ENCODE measurements at places on chromosomes 7 and 10. TPM values are rescaled to one million over a fixed set of nuclear protein-coding genes. Genes with fewer than 3 reads are reported as not detected.

- no peak for DNase-seq
Measured at GRCh38 chr7:46115410-46115809, 194.3 kb upstream of the IGFBP3 start.

GRCh38 chr7:14385074-14385473 is 395.6 kb upstream of the ETV1 start:
- DNase-seq = no peak

GRCh38 chr7:112272921-112273561 is 66.5 kb downstream of the ZNF277 start:
- no peak for DNase-seq

DNA sequence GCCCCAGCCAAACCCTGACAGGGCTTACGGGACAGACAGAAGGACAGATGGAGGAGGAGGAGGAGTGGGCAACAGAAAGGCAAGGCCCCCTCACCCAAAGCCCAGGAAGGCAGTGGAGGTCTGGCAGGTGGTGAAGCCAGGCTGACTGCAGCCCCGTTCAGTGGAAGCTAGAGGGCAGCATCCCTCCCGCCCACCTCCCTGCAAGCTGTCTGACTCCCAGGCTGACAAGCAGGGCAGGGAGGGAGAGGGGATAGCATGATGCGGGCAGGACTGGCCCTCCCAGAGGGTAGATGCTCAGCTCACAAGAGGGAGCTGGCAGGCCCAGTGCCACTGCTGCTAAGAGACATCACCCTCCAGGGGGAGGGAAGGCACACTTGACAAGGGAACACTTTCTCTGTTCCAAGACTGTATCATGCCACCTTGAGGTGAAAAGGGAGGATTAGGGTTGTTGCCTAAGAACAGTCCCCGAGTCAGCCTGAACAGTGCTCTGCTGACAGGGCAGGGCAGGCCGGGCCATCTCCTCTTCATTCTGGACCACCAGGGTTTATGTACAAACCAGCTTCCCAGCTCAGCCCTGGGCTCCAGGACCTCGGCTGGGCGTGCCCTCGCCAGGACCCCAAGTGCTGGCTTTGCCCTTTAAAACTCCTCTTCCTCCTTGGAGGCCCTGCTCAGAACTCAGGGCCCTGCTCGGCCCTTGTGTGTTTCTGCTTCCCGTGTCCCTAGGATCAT is 61.8 kb downstream of the RASGEF1A start:
- peak; percentile 56 for DNase-seq

GRCh38 chr7:40463446-40463845 is 328.6 kb downstream of the SUGCT start:
- no peak for DNase-seq

- no peak for DNase-seq
Measured at GRCh38 chr10:87685832-87686574, 26.3 kb downstream of the PAPSS2 start.

DNA sequence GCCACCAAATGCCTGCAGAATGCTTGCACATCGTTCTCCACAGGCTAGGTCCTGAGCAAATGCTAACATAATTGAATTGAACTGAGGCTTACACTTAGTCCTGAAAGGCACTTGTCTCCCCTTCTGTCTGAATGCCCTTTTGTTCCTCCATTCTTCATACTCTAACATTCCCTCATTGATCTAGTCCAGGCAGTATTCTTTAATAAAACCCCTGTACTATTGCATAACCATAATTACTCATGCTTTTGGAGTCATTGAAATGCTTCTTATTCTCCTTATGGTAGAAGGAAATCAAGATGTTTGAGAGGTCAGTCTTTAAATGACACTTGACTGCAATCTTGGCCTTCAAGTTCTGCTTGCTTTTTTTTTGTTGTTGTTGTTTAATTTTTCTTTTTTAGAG is 7.1 kb downstream of the PI4K2A start:
- DNase-seq = no peak

DNA sequence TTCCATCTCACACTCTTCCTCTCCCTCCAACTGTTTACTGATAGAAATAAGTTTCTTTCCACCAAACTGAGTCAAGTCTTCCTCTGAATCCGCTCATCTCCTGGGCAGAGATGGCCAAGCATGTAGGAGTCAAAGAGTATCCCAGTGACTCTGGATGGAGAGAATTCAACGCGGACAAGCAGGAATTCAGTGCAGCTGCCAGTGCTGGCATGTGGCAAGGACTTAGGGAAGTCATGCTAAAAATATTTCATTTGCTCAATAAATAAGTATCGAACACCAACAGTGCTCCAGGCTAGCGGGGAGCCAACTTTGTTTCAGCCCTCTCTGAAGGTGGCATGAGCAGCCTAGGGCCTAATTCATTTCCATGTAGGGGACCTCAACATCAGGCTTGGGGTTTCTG is 351.6 kb upstream of the ZMIZ1 start:
- no peak for DNase-seq

- DNase-seq = no peak
Measured at GRCh38 chr10:15222511-15222910, 54.0 kb upstream of the NMT2 start.

- DNase-seq = no peak
Measured at GRCh38 chr7:16715928-16716327, 37.6 kb upstream of the TSPAN13 start.

DNA sequence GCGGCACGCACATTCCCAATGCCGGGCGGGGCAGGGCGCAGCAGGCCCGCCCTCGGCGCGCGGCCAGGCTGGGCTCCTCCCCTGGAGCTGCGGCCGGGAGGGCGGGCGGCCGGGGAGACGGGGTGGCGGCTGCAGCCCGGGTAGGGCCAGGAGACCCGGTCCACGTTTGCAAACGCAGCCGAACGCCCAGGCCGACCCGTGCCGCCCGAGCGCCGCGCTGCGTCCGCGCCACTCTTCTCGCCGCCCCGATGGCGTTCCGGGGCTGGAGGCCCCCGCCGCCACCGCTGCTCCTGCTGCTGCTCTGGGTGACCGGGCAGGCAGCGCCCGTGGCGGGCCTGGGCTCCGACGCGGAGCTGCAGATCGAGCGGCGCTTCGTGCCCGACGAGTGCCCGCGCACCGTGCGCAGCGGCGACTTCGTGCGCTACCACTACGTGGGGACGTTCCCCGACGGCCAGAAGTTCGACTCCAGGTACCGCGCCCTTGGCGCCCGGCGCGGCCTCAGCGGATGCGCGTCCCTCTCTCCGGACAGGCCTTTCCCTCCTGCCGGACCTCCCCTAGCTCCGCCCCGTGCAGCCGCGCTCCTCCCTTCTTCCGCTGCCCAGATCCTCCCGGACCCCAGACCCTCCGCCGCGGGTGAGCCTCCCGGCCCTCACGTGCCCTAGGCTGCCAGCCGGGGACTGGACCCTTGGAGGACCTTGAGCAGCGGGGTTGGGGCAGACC is at the start of gene FKBP9:
Gene FKBP9, plus strand, starts transcription at position 115 of the 720 bp plus-strand sequence. Its CDS starts 134 bp downstream, at position 249.
- peak; percentile 28 for DNase-seq

GRCh38 chr10:104589431-104589830 is 51.7 kb upstream of the SORCS3 start:
- DNase-seq = no peak

DNA sequence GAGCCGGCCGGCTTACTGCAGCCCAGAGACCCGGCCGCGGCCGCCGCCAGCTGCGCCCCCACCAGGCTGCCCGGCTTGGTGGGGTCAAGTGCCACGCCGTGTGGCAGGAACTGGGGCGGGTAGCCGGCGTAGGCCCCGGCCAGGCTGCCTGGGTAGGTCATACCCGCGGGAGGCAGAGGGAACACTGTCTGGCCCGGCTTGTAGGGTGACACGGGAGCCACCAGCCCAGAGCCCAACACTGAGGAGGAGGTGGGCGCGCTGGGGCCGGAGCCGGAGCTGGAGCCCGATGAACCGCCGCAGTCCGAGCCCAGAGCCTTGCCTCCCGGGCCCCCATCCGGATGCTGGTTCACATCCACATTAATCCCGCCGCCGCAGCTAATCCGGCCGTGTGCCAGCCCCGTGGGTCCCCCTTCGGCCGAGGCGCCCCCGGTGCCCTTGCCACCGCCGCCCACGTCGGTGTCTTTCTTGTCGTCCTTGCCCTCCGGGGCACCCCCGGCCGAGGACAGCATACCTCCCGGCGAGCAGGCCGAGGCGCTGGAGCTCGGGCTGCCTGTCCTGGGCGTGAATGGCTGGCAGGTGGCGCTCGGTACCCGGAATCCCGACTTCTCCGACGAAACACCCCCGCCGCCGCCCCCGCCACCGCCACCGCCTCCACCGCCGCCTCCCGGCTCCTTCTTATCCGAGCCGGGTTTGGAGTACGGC is 2.0 kb downstream of the ZNF503 start:
- peak; percentile 53 for DNase-seq

DNA sequence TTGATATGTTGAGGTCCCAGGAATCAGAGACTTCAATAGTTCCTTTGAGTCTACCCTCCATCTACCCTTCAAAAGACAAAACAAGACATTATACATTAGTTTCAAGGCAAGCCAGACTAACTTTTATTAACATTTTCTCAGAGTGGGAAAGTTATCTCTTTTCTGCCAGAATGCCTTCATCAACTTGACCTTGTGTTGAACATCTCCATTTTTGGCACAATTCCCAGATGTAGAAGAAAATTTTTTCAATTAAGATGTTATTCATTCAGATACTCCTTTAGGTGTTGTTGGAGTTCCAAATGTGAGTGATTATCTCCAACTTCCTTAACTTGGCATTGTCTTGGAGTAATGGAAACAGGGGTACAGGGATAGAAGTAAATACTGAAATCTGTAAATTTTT is 59.1 kb downstream of the NRF1 start:
- no peak for DNase-seq

DNA sequence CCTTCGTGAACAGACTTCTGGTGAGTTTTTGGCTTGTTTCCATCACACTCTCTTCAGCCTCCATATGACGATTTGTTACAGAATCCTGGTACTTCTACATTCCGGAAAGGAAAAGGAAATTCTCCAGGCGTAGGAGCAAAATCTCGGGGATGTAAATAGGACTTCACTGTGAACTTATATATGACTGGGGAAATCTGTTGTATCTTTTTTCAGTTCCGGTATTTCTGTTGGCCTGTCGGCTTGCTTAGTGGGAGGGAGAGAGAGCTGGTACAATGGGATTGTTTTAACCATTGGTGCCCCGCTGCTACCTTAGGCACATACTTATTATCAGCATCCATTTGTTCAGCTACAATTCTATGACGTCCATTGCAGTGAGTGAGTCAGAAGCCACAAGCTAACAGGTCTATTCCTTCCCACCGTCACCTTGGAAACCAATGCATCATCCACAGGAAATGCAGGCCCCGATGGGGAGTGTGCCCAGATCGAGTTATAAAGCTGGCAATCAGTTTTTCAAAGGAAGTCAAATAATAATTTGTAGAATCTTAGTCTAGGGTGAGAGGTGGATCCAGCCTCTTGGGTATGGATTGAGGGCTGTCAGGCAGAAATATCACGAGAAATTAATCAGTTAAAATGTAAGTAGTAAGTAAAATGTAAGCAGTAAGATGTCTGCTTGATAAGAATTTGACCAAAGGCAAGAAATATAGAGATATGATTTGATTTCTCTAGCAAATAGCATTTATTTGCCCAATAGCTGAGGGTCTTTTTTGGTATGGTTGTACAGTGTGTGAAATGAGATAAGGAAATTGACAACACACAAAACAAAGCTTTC is 92.0 kb upstream of the MKLN1 start:
- peak; percentile 81 for DNase-seq

DNA sequence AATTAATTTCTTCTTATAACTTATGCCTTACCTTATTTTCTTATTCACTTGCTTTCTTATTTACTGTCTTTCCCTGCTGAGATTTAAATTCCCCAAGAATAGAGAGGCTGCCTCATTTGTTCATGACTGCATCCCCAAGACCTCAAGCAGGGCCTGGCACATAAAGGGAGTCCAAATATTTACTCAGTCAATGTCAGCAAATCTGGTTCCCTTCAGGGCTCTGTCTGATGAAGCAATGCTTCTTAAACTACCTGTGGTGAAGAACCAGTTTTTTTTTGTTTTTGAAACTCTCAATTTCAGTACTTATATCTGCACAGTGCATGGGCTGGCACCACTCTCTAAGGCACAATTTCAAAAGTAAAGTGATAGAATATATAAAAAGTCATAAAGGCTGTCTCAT is 4.7 kb downstream of the ZNF239 start:
- no peak for DNase-seq

DNA sequence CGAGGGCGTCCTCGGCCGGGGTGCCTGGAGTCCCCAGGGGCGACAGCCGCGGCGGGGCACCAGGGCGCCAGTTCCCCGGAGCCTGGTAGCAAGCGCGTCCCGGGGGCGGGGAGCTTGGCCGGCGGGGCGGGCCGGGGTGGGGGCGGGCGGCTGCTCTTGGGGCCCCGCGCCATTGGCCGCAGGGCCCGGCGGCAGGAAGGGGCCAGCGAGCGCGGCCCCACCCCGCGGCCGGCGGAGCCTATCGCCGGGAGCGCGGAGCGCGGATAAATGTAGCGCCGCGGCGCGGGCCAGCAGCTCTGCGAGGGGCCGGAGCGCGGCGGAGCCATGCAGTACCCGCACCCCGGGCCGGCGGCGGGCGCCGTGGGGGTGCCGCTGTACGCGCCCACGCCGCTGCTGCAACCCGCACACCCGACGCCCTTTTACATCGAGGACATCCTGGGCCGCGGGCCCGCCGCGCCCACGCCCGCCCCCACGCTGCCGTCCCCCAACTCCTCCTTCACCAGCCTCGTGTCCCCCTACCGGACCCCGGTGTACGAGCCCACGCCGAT is at the start of gene HHEX:
Gene HHEX, plus strand, starts transcription at position 293 of the 548 bp plus-strand sequence. Its CDS starts 32 bp downstream, at position 325.
- peak; percentile 40 for DNase-seq

DNA sequence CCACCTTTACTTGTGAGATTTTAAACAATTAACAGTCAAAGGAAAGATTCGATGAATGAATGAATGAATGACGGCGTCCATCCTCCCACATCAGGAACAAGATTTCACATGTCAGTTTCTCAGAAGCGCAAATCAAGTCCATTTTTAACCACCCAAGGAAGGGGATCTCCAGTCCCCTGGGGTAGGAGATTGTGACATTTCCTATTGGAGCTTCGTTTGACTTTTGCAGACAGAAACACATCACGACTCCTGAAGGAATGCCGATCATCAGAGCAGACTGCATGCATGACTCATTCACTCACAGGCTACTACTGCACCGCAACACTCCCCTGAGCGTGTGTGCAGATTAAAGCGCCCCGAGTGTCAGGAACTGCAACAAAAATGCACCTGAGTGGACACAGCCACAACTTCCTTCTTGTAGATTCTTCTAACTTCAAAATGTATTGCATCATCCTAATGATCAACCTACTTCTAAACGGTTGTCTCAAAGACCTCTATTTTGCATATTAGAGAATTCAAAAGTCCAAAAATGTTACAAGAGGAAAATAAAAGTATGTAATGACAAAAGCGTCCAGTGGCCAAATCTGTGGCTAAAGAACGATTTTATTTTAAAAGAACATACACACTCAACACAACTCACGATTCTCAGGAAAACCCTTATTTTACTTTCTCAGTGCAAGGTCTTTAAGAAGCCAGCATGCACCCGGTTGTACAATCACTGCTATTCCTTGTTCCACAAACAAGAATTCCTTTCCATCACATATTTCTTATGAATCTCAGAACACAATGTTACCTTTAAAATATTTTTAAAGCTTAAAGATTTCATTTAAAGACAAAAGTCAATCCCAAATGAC is 172.6 kb downstream of the FAM107B start:
- peak; percentile 68 for DNase-seq

NUDT13 gene
- total RNA-seq = 1.4 TPM

LRRC4 gene
- not detected for total RNA-seq

OPN1SW gene
- total RNA-seq = not detected

GIMAP4 gene
- total RNA-seq = 72.0 TPM

DPYSL4 gene
- total RNA-seq = 22.2 TPM

CYP51A1 gene
- total RNA-seq = 57.3 TPM

AMPH gene
- total RNA-seq = not detected

C10orf62 gene
- total RNA-seq = not detected

ADIRF gene
- total RNA-seq = not detected

ARMC3 gene
- not detected for total RNA-seq

TRIL gene
- total RNA-seq = not detected

ERVW-1 gene
- not detected for total RNA-seq

TAS2R3 gene
- 0.32 TPM for total RNA-seq

OR9A2 gene
- total RNA-seq = not detected

UNCX gene
- not detected for total RNA-seq

MSANTD7 gene
- 26.4 TPM for total RNA-seq
